Endothelial cell of umbilical vein (primary cell): ENCODE measurements at places on chromosomes 6 and 20. TPM values are rescaled to one million over a fixed set of nuclear protein-coding genes. Genes with fewer than 3 reads are reported as not detected.

DNA sequence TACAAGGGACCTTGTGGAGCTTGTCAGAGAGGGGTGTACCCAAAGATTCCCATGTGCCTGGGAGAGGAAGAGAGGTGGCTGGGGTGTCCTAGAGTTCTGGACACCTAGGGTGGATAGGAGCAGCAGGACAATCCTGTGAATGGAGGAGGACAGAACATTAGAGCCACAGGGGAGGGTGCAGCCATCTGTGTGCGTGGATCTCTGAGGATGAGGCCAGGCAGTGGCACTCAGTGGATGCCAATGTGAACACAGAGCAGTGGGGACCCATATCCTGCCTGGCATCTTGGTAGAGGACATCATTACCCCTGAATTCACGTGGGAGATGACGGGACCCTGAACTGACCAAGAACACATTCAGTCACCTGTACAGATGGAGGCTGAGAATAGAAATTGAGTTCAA, 205.3 kb downstream of the CD83 start:
- no peak for DNase-seq
- H3K4me1 ChIP-seq: no peaks in the 10 kb centered on the region
- H3K4me3 ChIP-seq: no peak overlapping the region

The OTOR gene
- polyA plus RNA-seq: not detected in 2 replicates

DNA sequence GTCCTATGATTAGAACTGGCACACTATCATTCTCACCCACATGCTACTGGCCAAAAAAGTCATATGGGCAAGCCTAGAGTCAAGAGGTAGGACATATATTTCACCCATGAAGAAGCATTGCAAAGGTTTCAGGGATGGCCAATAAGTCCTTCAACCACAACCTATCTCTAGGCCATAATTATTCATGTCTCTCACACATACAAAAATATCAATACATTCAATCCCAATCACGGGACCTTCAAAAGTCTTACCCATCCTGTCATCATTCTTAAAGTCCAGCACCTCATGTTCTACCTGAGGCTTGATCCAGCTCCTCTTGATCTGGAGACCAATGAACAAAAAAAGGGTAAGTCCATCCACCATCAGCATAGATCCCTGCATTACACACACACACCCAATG, 12.6 kb upstream of the BTN1A1 start:
- H3K36me3 ChIP-seq: no peaks in the 10 kb centered on the region
- H3K27ac ChIP-seq: no peak overlapping the region
- no peaks in the 10 kb centered on the region for H3K4me1 ChIP-seq
- no peak for DNase-seq
- H3K27me3 ChIP-seq: peaks cover 25% of the 10 kb centered on the region
- no peak overlapping the region for H3K4me3 ChIP-seq

The FHL5 gene
- polyA plus RNA-seq: not detected in 2 replicates

- H3K4me3 ChIP-seq: no peak overlapping the region
- DNase-seq: peak; percentile 16
- no peaks in the 10 kb centered on the region for H3K36me3 ChIP-seq
Measured at GRCh38 chr6:38784506-38785235, 69.6 kb downstream of the DNAH8 start.

- no peaks in the 10 kb centered on the region for H3K36me3 ChIP-seq
- no peaks in the 10 kb centered on the region for H3K27me3 ChIP-seq
- H3K4me3 ChIP-seq: no peak overlapping the region
- no peak for DNase-seq
Measured at GRCh38 chr6:161057103-161058091, 65.8 kb downstream of the MAP3K4 start.

GRCh38 chr20:14553774-14554534, 216.5 kb upstream of the FLRT3 start:
- no peak overlapping the region for H3K4me3 ChIP-seq
- DNase-seq: no peak
- H3K4me1 ChIP-seq: no peaks in the 10 kb centered on the region
- H3K36me3 ChIP-seq: no peaks in the 10 kb centered on the region

DNA sequence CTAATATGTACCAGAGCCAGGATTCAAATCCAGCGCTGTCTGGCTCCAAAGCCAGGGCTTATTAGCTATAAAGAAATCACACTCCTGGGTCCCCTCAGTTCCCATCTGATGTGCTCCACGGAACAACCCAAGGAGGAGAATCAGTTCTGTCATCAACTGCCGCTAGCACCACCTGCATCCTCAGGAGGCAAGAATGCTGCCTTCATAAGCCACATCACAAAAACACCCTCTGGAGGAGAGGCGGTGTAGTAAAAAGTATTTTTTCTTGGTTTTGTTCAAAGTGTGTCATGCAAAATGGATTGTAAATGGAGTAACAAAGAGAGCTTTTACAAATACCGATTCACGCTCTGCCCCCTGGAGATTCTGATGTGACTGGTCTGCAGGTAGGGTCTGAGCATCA, 57.1 kb downstream of the TNFRSF21 start:
- no peak for DNase-seq
- peaks cover 3% of the 10 kb centered on the region for H3K36me3 ChIP-seq
- no peaks in the 10 kb centered on the region for H3K4me1 ChIP-seq
- no peaks in the 10 kb centered on the region for H3K27me3 ChIP-seq

DNA sequence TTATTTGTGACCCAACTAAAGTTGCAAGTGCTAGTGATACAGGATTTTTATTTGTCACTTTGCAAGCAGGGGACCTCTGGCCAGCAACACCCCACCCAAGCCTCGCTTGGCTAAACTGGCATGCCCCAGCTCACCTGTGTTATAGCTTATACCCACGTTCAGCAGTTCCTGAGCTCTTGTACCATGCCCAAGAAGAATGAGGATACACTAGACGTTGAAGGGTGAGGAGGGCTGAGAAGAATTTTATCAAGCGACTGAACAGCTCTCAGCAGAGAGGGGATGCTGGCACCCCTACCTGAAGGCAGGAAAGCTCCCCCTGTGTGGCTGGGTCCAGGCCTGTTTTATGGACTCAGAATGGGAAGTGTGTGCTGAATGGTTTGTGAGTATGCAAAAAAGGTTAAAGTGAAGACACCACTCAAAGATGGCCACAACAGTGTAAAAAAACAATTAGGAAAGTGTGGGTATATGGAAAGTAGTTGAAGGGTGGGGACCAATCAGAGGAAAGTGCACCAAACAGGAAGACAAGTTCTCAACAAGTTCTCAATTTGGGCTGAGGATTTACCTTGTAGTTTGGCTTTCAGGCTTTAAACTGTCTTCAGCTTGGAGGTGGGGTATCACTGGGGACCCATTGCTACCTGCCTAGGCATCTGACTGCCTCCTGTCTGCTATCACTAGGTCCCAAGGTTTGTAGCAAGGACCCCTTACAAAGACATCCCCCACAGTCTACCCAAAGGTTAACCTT, 15.0 kb downstream of the BTN2A1 start:
- DNase-seq: no peak
- H3K27ac ChIP-seq: no peak overlapping the region
- peaks cover 3% of the 10 kb centered on the region for H3K36me3 ChIP-seq
- H3K4me3 ChIP-seq: no peak overlapping the region

The B3GAT2 gene
- polyA plus RNA-seq: not detected in 2 replicates

DNA sequence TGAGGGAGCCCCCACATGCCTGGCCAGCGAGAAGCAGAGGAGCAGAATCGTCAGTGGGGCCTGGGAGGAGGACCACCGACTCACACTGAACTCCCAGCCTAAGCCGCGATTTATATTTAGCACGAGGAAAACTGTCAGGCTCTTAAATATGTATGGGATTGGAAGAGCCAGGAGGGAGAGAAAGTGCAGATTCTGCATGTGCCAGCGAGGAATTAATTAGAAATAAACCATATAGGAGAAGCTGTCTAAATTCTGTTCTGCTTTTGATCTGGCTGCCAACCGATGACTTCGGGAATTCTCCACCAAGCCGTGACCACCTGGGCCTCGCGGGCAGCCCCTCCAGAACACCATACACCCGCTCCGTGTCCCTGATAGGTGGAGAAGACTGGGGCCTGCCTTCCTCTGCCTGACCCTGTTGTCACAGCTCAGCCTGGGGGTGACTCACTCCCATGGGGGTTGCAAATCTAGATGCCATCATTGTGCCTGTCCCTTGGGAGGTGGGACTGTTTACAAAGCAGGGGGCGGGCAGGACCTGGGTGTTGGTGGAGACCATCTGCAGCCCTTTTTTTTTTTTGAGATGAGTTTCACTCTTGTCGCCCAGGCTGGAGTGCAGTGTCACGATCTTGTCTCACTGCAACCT, 91.1 kb upstream of the PMEPA1 start:
- no peak overlapping the region for H3K27ac ChIP-seq
- H3K27me3 ChIP-seq: peaks cover 3% of the 10 kb centered on the region
- no peak overlapping the region for H3K4me3 ChIP-seq
- no peaks in the 10 kb centered on the region for H3K36me3 ChIP-seq
- no peaks in the 10 kb centered on the region for H3K4me1 ChIP-seq
- no peak for DNase-seq

- peak; percentile 96 for DNase-seq
- no peaks in the 10 kb centered on the region for H3K36me3 ChIP-seq
- H3K27ac ChIP-seq: peak overlapping the region; percentile 97
Measured at GRCh38 chr6:84652356-84653026, 111.9 kb downstream of the TBX18 start.
